A549 treated with AZD2906 at 1 μM for 4 hours (cell line): ENCODE measurements at places on chromosomes 3 and 15. TPM values are rescaled to one million over a fixed set of nuclear protein-coding genes. Genes with fewer than 3 reads are reported as not detected.

The LIPC gene
- total RNA-seq: 0.03 to 0.31 TPM (median 0.14 TPM) in 4 of 5 replicates, not detected in the other

The ZNF197 gene
- total RNA-seq: 1.3 to 2.4 TPM (median 1.7 TPM) in 5 replicates

The LTK gene
- 0.05 to 0.20 TPM (median 0.05 TPM) in 5 replicates for total RNA-seq

The GOLGA6L4 gene
- total RNA-seq: 0.60 to 1.6 TPM (median 0.88 TPM) in 5 replicates

The FRMD4B gene
- 0.36 to 1.5 TPM (median 0.65 TPM) in 5 replicates for total RNA-seq

The GOLGA6D gene
- total RNA-seq: 0.02 to 0.03 TPM in 2 of 5 replicates, not detected in the others

The CLDN18 gene
- total RNA-seq: not detected in 5 replicates

The SLC6A6 gene
- total RNA-seq: 82.8 to 116 TPM (median 96.0 TPM) in 5 replicates

The ISLR gene
- 0.21 to 0.39 TPM (median 0.29 TPM) in 5 replicates for total RNA-seq

The RPUSD2 gene
- total RNA-seq: 12.8 to 17.5 TPM (median 15.8 TPM) in 5 replicates

The WDR72 gene
- 6.6 to 8.3 TPM (median 7.1 TPM) in 5 replicates for total RNA-seq

The GOLGA8A gene
- total RNA-seq: 4.7 to 9.6 TPM (median 6.8 TPM) in 5 replicates

The FBXL22 gene
- 0.16 to 0.30 TPM (median 0.17 TPM) in 5 replicates for total RNA-seq

The CXCR6 gene
- total RNA-seq: not detected in 5 replicates

The GMNC gene
- not detected in 5 replicates for total RNA-seq

The OR5K2 gene
- total RNA-seq: not detected in 5 replicates

The SLC2A2 gene
- total RNA-seq: not detected in 5 replicates

The IMPG2 gene
- 0.01 to 0.02 TPM (median 0.01 TPM) in 3 of 5 replicates, not detected in the others for total RNA-seq

The SNTN gene
- not detected in 5 replicates for total RNA-seq

The CELF6 gene
- total RNA-seq: 0.14 to 0.23 TPM (median 0.16 TPM) in 5 replicates

The GPR149 gene
- total RNA-seq: not detected in 5 replicates

The RUVBL1 gene
- total RNA-seq: 90.9 to 99.1 TPM (median 96.2 TPM) in 5 replicates

The AGBL1 gene
- total RNA-seq: not detected in 5 replicates

The CCDC39 gene
- total RNA-seq: not detected in 5 replicates

The TMEM266 gene
- 0.17 to 0.33 TPM (median 0.24 TPM) in 5 replicates for total RNA-seq

The SCAANT1 gene
- total RNA-seq: not detected in 5 replicates

The ZNF385D gene
- 0.06 TPM in 1 of 5 replicates, not detected in the others for total RNA-seq

The DAPK2 gene
- 2.8 to 4.2 TPM (median 3.7 TPM) in 5 replicates for total RNA-seq

The IL17RB gene
- 0.67 to 0.91 TPM (median 0.78 TPM) in 5 replicates for total RNA-seq

The PSTPIP1 gene
- total RNA-seq: 0.13 to 0.20 TPM (median 0.14 TPM) in 4 of 5 replicates, not detected in the other

The MYO1E gene
- total RNA-seq: 236 to 326 TPM (median 277 TPM) in 5 replicates

The CD86 gene
- 0.07 TPM in 1 of 5 replicates, not detected in the others for total RNA-seq

The FAM227B gene
- total RNA-seq: 0.83 to 1.3 TPM (median 1.1 TPM) in 5 replicates

The ATP2C1 gene
- 26.4 to 30.6 TPM (median 29.4 TPM) in 5 replicates for total RNA-seq

The FANCD2OS gene
- total RNA-seq: not detected in 5 replicates

The DLEC1 gene
- 0.02 to 0.09 TPM (median 0.06 TPM) in 4 of 5 replicates, not detected in the other for total RNA-seq

The HESX1 gene
- 0.24 to 0.48 TPM (median 0.40 TPM) in 4 of 5 replicates, not detected in the other for total RNA-seq

The PPARG gene
- 36.7 to 41.7 TPM (median 39.5 TPM) in 5 replicates for total RNA-seq

The AHSG gene
- total RNA-seq: 0.05 to 0.12 TPM (median 0.06 TPM) in 4 of 5 replicates, not detected in the other

The DPPA2 gene
- not detected in 5 replicates for total RNA-seq

The CHRNB4 gene
- 0.53 to 1.5 TPM (median 0.77 TPM) in 5 replicates for total RNA-seq

The MKRN3 gene
- 2.0 to 2.6 TPM (median 2.3 TPM) in 5 replicates for total RNA-seq

The FGD5 gene
- 0.02 to 0.03 TPM (median 0.03 TPM) in 4 of 5 replicates, not detected in the other for total RNA-seq

The TUBGCP4 gene
- 4.2 to 5.7 TPM (median 5.2 TPM) in 5 replicates for total RNA-seq

The LDHAL6B gene
- total RNA-seq: not detected in 5 replicates
